ENCODE measurements at places on chromosomes 1 and 21. TPM values are rescaled to one million over a fixed set of nuclear protein-coding genes. Genes with fewer than 3 reads are reported as not detected.

CACHD1 gene
- 6.5 TPM for total RNA-seq

CHD5 gene
- under 0.01 TPM for total RNA-seq

KRTAP22-1 gene
- total RNA-seq = not detected

AMY2A gene
- not detected for total RNA-seq

IL20 gene
- not detected for total RNA-seq

EDN2 gene
- total RNA-seq = not detected

C1orf87 gene
- not detected for total RNA-seq

OR2T35 gene
- total RNA-seq = not detected

VSIG8 gene
- total RNA-seq = not detected

RCOR3 gene
- 17.3 TPM for total RNA-seq

PLPPR5 gene
- total RNA-seq = not detected

ZNF648 gene
- total RNA-seq = not detected

SYT14 gene
- 0.35 TPM for total RNA-seq

YARS1 gene
- total RNA-seq = 153 TPM

SLAMF7 gene
- total RNA-seq = not detected

RIMS3 gene
- total RNA-seq = 0.82 TPM

MSH4 gene
- 0.17 TPM for total RNA-seq

C1orf74 gene
- total RNA-seq = 1.4 TPM

NR5A2 gene
- not detected for total RNA-seq

PLA2G2C gene
- total RNA-seq = not detected

HEATR1 gene
- total RNA-seq = 24.9 TPM

AK2 gene
- total RNA-seq = 88.4 TPM

PTPN7 gene
- not detected for total RNA-seq
